ENCODE measurements at places on chromosomes 2 and 18.

DNA sequence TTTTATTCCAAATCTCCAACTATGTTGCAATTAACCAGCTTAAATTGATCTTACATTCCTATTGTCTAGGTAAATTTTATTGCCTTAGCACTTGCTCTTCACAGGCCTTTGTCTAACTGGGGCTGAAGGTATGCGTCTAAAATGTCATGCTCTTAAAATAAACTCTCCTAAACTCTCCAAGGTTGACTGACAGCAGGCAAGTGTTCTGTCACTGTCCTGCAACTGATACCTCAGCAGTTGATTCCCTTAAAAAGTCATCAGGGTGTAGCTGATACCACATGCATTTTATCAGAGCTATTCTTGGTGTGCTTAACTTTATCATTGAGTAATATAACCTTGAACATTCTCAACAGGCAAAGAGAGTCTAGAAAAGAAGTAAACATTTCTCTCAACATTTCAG is 680 bp downstream of the TTN start:
- no peak for DNase-seq

GRCh38 chr2:105680357-105680756 is 64.4 kb upstream of the NCK2 start:
- DNase-seq: no peak

DNA sequence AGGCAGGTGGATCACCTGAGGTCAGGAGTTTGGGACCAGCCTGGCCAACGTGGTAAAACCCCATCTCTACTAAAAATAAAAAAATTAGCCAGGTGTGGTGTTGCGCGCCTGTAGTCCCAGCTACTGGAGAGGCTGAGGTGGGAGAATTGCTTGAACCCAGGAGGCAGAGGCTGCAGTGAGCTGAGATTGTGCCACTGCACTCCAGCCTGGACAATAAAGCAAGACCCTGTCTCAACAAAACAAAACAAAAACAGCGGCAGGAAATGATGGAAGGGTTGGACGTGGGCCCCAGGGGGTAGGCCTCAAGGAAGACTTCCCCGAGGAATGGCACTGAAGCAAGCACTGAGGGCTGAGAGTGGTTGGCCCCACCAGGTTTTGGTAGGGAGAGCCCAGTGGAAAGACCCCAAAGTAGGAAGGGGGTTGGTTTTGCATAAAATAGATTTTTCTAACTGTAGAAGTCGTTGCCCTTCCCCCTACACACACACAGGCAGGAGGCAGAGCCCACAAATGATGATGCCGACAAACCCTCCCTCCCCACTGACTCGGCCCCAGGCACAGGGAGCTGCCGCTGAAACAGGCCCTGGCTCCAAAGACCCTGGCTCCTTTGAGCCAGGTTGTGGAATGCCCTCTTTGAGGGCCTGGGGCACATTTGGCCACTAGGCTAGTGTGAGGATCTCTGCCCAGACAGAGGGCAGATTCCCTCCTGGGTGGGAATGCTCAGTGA is 104.8 kb downstream of the CABLES1 start:
- DNase-seq: no peak

DNA sequence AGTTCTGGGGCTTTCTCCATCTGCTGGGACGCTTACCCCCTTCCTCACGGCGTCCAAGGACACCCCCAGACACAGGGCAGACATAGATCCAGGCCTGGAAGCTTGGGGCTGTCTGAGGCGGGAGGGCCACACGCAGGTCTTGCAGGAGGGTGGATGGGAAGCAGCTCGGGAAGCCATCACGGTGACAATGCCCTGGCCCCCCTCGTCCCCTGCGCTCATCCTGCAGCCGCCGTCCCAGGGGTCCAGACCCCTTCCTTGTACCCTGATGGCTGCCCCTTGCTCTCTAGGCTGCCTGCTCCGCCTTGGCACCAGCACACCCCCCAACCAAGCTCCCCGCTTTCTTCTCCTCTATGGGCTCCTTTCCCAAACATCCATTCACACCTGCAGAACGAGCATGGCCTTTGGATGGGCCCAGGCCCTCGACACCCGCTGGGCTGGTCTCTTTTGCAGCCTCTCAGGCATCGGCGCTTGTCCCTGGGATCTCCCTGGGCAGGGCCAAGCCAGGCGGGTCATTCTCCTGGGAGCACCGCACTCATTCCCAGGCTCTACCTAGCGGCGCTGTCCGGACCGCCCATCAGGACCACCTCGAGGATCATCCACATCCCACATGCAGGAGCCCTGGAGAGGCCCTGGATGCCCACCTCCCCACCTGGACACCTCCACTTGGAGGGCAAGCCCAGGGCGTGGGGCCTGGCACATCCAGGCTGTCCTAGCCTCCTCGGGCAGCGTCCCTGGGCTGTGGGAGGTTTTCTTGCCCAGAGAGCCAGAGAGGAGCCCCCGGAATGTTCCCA is 274.9 kb downstream of the NDUFA10 start:
- no peak for DNase-seq

GRCh38 chr2:109497911-109498870 is 115.6 kb downstream of the SEPTIN10 start:
- DNase-seq: no peak

- DNase-seq: no peak
Measured at GRCh38 chr2:31222071-31222470, 4.8 kb upstream of the CAPN14 start.

- DNase-seq: no peak
Measured at GRCh38 chr18:26309281-26309680, 83.0 kb downstream of the TAF4B start.

DNA sequence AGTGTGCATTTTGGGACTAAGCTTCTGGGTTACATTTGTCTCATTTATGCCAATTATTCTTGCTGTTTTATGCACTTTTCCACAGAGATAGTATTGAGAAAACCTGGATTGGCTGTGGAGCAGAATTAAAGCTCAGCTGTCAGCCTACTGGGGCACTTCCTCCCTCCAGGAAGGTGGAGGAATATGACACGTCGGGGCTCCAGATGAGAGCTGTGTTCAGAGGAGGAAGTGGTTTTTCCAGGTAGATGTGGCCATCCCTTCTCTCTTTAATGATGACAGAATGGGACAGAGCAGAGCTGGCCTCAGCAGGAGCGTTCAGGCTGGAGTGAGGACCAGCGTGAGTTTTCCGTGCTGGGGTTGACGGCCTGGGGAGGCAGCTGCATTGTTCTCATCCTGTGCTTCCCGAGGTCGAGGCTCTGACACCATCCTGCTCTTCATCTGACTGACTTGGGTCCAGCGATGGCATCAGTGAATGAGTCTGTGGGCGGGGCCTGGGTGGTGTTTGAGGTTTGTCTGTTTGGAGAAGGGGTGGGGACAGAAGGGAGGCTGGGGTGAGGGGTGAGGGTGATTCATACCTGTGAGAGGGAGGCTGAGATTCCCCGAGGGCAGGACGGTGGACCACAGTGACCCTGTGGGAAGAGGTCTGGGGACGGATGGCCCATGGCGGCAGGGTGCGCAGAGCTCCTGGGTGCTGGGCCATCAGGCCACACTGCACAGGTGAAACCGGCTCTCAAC is 207.0 kb downstream of the LDLRAD4 start:
- DNase-seq: no peak

GRCh38 chr18:23207191-23207955 is 72.1 kb downstream of the CABLES1 start:
- no peak for DNase-seq

DNA sequence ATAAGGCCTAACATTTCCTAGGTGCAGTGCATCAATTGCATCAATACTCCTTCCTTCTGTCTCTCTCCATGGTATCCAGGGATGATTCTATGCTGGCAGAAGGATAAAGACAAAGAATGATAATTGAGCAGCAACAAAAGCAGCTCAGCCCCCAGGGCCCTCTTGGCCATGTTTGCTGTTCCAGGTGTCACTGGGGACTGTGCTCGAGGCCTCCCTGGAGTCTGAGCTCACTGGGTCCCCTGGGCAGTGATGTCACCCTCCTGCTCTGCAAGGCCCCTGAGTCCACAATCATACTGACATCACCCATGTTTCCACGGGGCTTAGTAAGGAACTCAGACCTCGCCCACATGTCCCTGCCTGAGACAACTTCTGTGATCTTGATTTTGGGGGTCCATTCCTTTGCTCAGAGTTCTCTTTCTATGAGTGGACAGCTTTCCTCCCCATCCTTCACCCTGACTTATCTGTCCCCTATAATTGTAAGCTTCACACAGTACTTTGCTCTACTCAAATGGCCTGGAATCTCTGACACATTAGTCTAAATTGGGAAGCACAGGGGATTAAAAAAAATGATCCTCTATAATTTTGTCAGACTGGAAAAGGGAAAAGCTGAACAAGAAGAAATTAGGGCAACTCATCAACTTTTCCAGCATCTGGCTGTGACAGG is 15.8 kb upstream of the EXOC6B start:
- DNase-seq: no peak

DNA sequence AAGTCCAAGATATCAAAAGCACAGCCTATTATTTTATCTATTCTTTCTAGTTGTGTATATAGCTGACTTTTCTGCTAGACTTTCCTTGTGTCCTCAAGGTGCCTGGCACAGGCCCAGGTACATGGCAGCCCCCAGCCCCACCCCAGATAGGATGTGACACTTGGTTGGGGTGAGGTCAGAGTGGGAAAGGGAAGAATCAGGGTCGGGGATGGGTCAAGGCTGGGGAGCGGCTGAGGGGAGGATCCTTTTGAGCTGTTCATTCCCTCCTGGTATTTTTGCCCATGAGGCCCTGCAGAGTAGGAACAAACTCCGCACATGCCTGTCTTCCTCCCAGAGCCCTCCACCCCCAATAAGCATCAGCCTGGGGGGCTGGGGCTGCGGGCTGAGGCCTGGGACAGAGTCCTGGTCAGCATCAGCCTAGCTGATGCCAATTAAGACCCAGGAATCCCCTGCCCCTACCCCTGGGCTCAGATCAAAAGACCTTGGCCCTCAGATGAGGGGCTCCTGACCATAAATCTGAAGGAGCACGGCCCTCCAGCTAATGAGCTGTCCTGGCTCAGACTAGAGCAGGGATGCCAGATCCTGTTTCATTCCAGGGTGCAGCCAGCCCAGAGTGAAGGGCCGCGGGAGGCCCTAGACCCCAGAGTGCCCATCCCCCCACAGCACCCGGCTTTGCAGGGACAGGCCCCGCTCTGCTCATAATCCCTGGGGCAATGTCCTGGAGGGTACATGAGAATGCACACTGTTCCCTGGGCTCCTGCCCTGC is 85.3 kb downstream of the SDC1 start:
- DNase-seq: no peak

- DNase-seq: no peak
Measured at GRCh38 chr2:7785700-7786099, 868.5 kb downstream of the RNF144A start.

DNA sequence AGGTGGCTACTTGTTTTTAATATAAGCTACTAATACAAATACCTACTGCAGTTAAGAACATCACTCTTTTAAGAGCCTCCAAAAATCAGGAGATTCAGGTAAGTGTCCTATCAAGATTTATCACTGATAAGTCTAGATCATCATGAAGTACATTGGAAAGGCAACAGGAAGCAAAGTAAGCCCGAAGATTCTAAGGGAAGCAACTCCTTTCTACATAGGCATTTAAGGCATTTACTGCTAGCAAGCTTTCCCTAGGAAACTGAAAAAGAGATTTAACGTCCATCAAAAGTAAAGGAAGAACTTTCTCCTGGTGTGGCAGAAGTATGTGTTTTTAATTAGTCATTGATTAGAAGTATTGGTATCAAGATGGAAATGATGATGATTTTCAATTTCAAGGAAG is 3.7 kb downstream of the STK17B start:
- no peak for DNase-seq

GRCh38 chr2:133599211-133599803 is 31.0 kb upstream of the NCKAP5 start:
- no peak for DNase-seq

- no peak for DNase-seq
Measured at GRCh38 chr2:145652571-145653545, 1132.9 kb upstream of the ZEB2 start.

GRCh38 chr18:30016179-30016578 is 1026.4 kb downstream of the DSC3 start:
- no peak for DNase-seq

- DNase-seq: no peak
Measured at GRCh38 chr2:96238266-96238665, 27.5 kb downstream of the TMEM127 start.

- no peak for DNase-seq
Measured at GRCh38 chr18:13175754-13176210, 42.8 kb upstream of the LDLRAD4 start.

All from activated naive CD4-positive, alpha-beta T cell (primary cell).